AG10803 (cell line): ENCODE measurements at places on chromosomes 1 and 21.

- DNase-seq = peak; percentile 47
These were observed 18.3 kb downstream of the TNFRSF9 start for GRCh38 chr1:7922301-7922700.

GRCh38 chr1:1597275-1597930 is 2.5 kb downstream of the FNDC10 start:
- no peak for DNase-seq

DNA sequence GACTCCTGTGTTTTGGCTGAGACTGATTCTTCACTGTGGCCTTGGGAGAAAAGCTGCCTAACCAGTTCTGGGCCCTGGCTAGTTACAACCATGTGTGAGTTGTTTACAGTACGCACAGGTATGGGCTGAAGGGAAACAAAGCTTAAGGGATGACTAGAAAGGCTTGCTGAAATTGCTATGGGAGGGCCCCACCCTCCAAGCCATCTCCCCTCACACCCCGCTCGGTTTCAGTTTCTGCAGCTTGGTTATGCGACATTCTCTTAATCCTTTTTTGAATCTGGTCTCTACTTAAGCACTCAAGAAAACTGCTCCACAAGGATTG is 43.1 kb downstream of the PBX1 start:
- no peak for DNase-seq

DNA sequence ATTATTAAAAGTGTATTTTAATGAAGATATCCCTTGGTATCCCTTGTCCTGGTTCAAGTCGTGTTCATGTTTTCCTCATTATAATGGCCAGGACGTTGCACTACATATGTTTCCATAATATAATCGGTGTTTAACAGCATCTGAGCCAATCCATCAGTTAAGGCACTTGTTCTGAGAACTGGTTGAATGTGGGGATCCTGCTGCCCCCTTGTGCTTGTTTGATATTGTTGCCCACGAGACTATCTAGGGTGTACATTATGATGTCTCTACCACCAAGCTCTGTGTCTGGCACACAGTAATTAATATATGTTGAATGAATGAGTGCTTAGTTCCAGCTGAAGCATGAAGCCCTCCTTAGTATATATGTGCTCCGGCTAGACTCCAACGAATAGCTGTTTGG is 193.0 kb downstream of the CACNA1E start:
- peak; percentile 3 for DNase-seq

- DNase-seq = no peak
These were observed 96.8 kb downstream of the NRIP1 start for GRCh38 chr21:14968029-14968428.

- DNase-seq = peak; percentile 75
These were observed 31.8 kb downstream of the GADD45A start for GRCh38 chr1:67716800-67717199.

- DNase-seq = no peak
These were observed 85.7 kb upstream of the SLC45A1 start for GRCh38 chr1:8232036-8232757.
